Cardiac ventricle fibroblast (primary cell): ENCODE measurements at places on chromosomes 7 and 10. TPM values are rescaled to one million over a fixed set of nuclear protein-coding genes. Genes with fewer than 3 reads are reported as not detected.

The TEX47 gene
- not detected in 2 replicates for total RNA-seq

The CDNF gene
- 2.6 and 2.7 TPM in 2 replicates for total RNA-seq

The PALD1 gene
- total RNA-seq, result 2.8 and 2.9 TPM in 2 replicates

The DNAAF5 gene
- total RNA-seq, result 24.5 and 30.0 TPM in 2 replicates

The SLC13A1 gene
- not detected in 2 replicates for total RNA-seq

The C10orf53 gene
- not detected in 2 replicates for total RNA-seq

The C10orf90 gene
- 0.15 and 2.1 TPM in 2 replicates for total RNA-seq

The GPR37 gene
- total RNA-seq, result 0.10 and 0.37 TPM in 2 replicates

The SEMA3C gene
- total RNA-seq, result 41.0 and 46.4 TPM in 2 replicates

The C10orf62 gene
- not detected in 2 replicates for total RNA-seq

The MBL2 gene
- not detected in 2 replicates for total RNA-seq

The BMPER gene
- 67.4 and 86.9 TPM in 2 replicates for total RNA-seq

The PTPRZ1 gene
- total RNA-seq, result not detected in 2 replicates

The IRF5 gene
- total RNA-seq, result not detected in 2 replicates

The VWDE gene
- total RNA-seq, result not detected in 2 replicates

The PCLO gene
- total RNA-seq, result not detected in 2 replicates

The GPR85 gene
- 0.39 and 0.50 TPM in 2 replicates for total RNA-seq

The ZNF394 gene
- total RNA-seq, result 15.4 and 18.4 TPM in 2 replicates

The PTER gene
- total RNA-seq, result 10.1 and 15.2 TPM in 2 replicates

The LRGUK gene
- not detected in 2 replicates for total RNA-seq

The RBM48 gene
- 7.1 and 10.4 TPM in 2 replicates for total RNA-seq

The AKR1C1 gene
- total RNA-seq, result 475 and 603 TPM in 2 replicates

The PRSS37 gene
- not detected in 2 replicates for total RNA-seq

The ERV3-1 gene
- 7.0 and 8.1 TPM in 2 replicates for total RNA-seq

The PRPS1L1 gene
- total RNA-seq, result not detected in 2 replicates

The LEP gene
- total RNA-seq, result not detected in 2 replicates

The AKR1C4 gene
- total RNA-seq, result not detected in 2 replicates

The CLEC2L gene
- not detected in 2 replicates for total RNA-seq

The LUC7L2 gene
- 32.3 and 38.1 TPM in 2 replicates for total RNA-seq

The HMX3 gene
- not detected in 2 replicates for total RNA-seq

The MICALL2 gene
- total RNA-seq, result 18.1 and 19.1 TPM in 2 replicates

The DNAJB9 gene
- 46.1 and 58.1 TPM in 2 replicates for total RNA-seq

The ZNF467 gene
- 8.5 and 9.7 TPM in 2 replicates for total RNA-seq

The ACHE gene
- total RNA-seq, result not detected in 2 replicates

The EPC1 gene
- 15.9 and 16.4 TPM in 2 replicates for total RNA-seq

The MYL7 gene
- not detected in 2 replicates for total RNA-seq

The KEL gene
- total RNA-seq, result 0.05 TPM in 1 of 2 replicates, not detected in the other

The DPYSL4 gene
- total RNA-seq, result 28.4 and 33.4 TPM in 2 replicates

The BICC1 gene
- total RNA-seq, result 105 and 110 TPM in 2 replicates

The NKX2-3 gene
- not detected in 2 replicates for total RNA-seq

The ARID5B gene
- total RNA-seq, result 53.5 and 62.0 TPM in 2 replicates

The WIPF3 gene
- not detected in 2 replicates for total RNA-seq

The KIAA1217 gene
- 3.4 and 4.1 TPM in 2 replicates for total RNA-seq

The ANKRD30A gene
- not detected in 2 replicates for total RNA-seq

The NUDT13 gene
- 1.0 and 1.7 TPM in 2 replicates for total RNA-seq

The PIK3CG gene
- total RNA-seq, result 0.39 and 1.2 TPM in 2 replicates

The SPAM1 gene
- total RNA-seq, result not detected in 2 replicates

The GRM3 gene
- total RNA-seq, result not detected in 2 replicates

The PNLIPRP1 gene
- total RNA-seq, result not detected in 2 replicates

The LRRC72 gene
- total RNA-seq, result not detected in 2 replicates

The COPS6 gene
- total RNA-seq, result 38.5 and 41.9 TPM in 2 replicates

The MXI1 gene
- total RNA-seq, result 24.2 and 32.4 TPM in 2 replicates

The ELFN1 gene
- 0.68 and 1.1 TPM in 2 replicates for total RNA-seq

The CFAP43 gene
- 0.06 and 0.15 TPM in 2 replicates for total RNA-seq

The NFE2L3 gene
- total RNA-seq, result 0.29 and 1.6 TPM in 2 replicates

The XPNPEP1 gene
- total RNA-seq, result 60.5 and 61.7 TPM in 2 replicates

The NPFFR1 gene
- not detected in 2 replicates for total RNA-seq

The SLC39A12 gene
- not detected in 2 replicates for total RNA-seq
